ENCODE measurements at places on chromosomes 12 and 14.

DNA sequence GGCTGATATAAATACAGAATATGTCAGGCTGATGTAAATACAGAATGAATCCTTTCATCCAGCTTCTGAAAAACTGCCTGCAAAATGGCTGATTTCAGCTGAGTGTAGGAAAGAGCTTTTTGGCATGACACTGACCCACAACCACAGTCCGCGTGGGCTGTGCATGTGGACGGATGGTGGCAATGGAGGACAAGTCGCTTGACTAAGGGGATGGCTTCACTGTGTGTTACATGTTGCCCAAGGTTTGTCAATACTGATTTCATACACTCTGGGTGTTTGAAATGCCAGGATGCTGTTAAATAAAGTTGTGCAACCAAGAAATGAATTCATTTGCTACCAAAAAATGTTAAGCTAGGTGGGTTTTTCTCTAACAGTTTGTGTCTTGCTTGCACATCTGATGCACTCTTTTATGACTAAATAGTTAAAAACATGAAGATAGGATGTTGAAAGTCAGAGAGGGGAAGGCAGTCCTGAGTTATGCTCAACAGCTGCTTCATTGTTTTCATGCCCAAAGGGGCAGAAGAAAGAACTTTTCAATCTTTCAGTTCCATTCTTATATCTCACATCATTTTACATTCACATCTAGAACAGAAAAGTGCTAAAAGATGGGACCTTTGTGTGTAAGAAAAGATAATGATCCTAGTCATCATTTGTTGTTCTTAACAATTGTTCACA lies 36.5 kb upstream of the OVCH1 start:
- DNase-seq = no peak

GRCh38 chr12:63882844-63883243 lies 38.3 kb downstream of the SRGAP1 start:
- no peak for DNase-seq

- DNase-seq = no peak
Measured at GRCh38 chr14:50347521-50347920, 35.4 kb downstream of the DMAC2L start.

GRCh38 chr12:126033751-126034150 lies 968.5 kb downstream of the AACS start:
- DNase-seq = no peak

- DNase-seq = no peak
Measured at GRCh38 chr12:93573552-93574223, 1.2 kb downstream of the SOCS2 start.

DNA sequence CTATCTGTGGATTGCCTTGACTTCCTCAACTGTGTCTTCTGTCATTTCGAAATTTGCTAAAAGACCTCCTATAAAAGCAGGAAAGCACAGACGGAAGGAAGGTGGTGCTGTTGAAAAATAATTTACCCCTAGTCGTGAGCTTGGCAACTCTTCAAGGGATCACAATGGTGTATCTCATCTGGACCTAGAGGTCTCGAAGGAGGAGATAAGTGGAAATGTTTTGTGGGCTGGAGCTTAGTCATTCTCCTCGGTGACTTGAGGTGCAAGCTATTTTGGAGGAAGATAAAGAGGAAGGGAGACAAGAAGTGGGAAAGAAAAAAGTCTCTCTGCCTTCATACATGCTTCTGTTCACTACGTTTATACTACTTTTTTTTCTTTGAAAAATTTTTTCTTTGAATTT lies 89.9 kb downstream of the FLRT2 start:
- DNase-seq = no peak

- peak; percentile 39 for DNase-seq
Measured at GRCh38 chr12:120710805-120711296, 593 bp downstream of the UNC119B start.

DNA sequence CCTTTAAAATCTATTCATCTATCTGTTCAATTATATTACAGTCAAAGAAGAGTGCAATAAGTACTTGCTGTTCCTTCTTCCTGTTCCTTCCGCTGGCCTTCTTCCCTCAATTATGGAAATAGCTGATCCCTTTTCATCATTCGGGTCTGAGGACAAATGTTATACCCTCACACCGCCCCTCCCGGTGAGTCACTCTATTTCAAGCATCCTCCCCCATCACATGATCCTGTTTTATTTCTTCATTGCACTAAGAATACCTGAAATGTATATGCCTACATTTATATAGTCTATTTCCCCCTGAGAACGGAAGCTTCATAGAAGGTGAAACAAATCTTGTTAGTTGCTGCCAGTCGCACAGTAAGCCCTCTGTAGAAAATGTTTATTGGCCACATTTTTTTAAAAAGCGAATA lies 2.5 kb downstream of the SLC38A1 start:
- DNase-seq = no peak

DNA sequence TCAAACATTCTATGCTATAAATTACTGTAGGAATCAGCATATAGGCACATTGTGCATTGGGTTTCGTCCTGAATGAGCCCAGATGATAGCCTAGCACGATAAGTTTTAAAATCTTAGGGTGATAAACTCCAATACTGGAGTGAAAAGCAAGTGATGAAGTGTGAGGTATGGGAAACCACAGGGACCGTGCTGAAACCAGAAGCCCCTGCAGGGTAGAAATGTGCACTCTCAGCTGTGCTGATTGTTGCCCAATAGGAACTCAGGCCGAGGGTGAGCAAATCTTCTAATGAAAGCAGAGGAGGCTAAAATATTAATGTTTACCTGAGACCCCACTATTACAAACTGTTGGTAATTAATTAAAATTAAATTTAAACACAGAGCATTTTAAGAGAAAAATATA lies 1486.6 kb downstream of the AACS start:
- DNase-seq = no peak

GRCh38 chr12:127275416-127275815 lies 991.6 kb upstream of the TMEM132C start:
- DNase-seq = no peak

Measured in GM06990 (cell line).